ENCODE measurements at places on chromosomes 7 and 10.

GRCh38 chr7:4093035-4093434 is 589.1 kb upstream of the FOXK1 start:
- no peak for DNase-seq

DNA sequence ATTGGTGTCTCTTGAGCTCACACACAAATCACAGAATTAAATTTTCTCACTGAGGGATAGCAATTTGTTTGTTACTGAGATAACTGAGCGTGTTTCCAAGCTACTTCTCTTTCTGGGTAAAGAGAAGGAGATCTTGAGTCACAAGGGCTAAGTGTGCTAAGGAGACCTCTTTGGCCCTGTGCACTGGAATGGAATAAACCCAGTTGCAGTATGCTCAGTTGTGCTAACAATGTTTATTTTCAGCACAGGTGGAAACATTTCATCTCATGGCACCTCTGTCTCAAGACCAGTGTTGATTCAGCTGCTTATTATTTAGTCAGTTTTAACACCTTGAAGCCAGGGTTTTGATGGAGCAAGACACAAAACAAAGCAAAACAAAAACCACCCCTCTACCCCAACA is 22.5 kb upstream of the UBE2H start:
- DNase-seq: no peak

DNA sequence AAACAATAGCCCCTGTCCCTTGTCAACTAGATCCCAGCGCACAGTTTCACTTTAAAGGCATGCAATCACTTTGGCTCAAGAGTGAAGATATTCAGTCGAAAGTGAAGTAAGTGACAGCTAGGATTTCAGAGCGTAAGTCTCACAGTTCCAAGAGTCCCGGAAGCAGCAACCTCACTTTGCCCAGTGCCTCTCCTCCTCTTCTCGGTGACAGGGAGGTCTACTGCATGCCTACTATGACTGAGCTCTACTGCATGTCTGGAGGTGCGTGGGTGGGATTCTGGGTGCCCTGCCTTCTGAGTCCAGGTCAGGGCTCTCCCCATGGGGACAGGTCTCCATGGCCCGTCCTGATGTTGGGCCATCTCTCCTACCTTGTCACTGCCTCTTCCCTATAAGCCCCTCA is 17.0 kb downstream of the PRKCQ start:
- no peak for DNase-seq

DNA sequence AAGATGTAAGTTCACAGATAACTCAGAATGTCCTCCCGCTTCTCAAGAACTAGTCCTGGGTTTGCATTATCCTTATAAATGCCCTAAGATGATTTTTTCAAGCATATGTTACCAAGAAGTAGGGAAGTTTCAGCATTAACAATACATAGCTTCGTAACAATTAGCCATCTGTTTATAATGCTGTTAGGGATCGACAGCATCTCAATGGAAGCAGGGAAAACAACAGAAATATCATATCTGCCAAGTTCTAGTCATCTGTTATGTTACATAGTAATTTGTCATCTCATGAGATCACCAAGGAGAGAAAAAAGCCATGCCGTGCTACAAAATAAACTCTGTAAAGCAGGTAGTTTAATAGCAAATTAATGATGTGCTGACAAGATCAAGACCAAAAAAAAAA is 731.5 kb upstream of the C7orf33 start:
- no peak for DNase-seq

DNA sequence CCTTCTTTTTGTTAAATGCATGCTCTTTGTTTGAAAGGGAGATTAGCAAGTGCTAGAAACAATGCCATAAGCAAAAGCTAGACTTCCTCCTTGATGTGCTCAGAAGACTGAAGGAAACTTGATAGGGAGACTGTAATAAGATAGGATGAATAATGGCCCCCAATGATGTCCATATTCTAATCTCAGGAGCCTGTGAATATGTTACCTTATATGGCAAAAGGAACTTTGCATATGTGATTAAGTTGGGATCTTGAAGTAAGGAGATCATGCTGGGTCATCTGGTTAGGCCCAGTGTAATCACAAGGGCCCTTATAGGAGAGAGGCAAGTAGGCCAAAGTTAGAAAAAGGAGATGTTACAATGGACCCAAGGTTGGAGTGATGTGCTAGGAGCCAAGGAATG is 13.6 kb upstream of the LIPM start:
- DNase-seq: no peak

DNA sequence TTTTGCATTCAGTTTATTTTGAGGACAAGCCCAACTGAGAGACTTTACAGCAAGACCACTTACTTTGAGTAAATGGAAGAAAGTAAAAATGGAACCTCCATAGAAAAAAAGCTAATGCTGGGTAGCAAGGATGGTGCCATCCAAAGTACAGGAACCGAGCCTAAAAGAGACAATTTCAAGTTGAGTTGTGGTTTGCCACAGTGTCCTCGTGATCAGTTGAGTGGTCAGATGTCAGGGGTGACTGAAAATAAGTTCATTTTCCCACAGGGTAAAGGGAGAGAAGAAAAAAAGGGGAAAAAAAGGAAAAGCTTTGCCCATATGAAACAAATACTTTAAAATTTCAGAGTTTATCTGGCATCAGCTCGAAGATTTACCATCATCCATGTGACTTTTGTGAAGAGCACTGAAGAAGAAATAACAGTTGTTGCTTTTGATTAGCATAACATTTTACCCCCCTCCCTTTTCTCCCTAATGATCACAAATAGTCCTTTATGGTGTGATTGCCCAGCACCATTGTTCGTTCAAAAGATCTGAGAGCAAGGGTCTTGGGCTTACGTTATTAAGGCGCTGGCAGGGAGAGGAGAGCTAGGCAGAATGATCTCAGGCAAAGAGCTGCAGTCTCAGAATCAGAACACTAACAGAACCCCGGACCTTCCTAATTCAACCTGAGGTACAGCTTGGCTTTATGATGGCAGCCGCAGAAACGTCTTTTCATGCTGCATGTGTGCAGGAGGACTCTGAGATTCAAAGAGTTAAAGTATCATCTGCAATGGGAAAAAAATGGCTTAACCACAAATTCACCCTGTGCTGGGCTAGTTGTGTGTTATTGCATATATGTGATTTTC is 338.1 kb downstream of the RNLS start:
- no peak for DNase-seq

GRCh38 chr10:74067373-74068352 is 69.7 kb downstream of the VCL start:
- DNase-seq: no peak

- DNase-seq: no peak
Observed at GRCh38 chr7:154968336-154969001, 34.5 kb downstream of the PAXIP1 start.

DNA sequence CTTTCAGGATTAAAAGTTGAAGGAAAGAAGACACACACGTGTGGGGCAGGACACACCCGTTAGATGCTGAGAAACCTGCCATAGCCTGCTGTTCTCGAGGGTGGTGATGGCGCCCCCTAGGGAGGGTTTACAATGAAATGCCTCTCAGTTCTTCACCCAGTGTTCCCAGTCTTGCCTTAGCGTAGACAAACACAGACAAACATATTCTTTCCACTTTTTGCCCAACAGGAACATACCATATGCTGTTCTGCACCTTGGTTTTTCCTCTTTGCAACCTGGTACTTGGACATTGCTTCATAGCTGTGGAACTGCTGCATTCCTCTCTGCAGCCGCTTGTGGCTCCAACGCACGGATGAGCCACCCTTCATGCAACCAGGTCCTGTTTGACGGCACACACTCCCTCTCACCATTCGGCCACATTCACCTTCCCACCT is 23.3 kb upstream of the HSPA12A start:
- no peak for DNase-seq

- no peak for DNase-seq
Observed at GRCh38 chr7:6640246-6640721, 3.2 kb downstream of the ZNF316 start.

DNA sequence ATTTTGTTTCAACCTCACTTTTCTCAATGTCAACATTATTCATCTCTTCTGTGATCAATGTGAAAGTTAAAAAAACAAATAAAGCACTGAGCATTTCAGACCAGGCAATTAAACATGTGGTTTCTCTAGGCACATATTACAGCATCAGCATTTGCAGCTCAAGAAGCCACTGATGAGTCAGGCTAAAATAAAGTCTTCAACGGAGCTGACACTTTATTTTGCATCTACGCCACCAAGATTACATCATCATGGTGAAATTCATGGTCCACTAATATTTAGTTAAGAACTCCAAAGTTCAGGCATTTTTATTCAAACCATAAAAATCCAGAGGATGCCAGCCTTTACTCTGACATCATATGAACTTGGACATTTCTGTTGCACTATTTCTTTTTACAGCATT is 33.0 kb downstream of the MAGI2 start:
- no peak for DNase-seq

GRCh38 chr7:1019255-1019785 is 25.0 kb upstream of the GPR146 start:
- DNase-seq: no peak

Data from DMS153 (cell line).